ENCODE measurements at places on chromosomes 11 and 22.
A peak's percentile ranks its signal among the peaks of the same experiment; 100 is the strongest.

- DNase-seq = no peak
Observed at GRCh38 chr11:75931124-75931523, 116.1 kb downstream of the UVRAG start.

DNA sequence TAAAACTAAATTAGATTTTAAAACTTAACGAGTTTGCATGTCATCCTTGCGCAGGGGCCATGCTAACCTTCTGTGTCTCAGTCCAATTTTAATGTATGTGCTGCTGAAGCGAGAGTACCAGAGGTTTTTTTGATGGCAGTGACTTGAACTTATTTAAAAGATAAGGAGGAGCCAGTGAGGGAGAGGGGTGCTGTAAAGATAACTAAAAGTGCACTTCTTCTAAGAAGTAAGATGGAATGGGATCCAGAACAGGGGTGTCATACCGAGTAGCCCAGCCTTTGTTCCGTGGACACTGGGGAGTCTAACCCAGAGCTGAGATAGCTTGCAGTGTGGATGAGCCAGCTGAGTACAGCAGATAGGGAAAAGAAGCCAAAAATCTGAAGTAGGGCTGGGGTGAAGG lies 10.6 kb downstream of the LIMK2 start:
- no peak for DNase-seq

DNA sequence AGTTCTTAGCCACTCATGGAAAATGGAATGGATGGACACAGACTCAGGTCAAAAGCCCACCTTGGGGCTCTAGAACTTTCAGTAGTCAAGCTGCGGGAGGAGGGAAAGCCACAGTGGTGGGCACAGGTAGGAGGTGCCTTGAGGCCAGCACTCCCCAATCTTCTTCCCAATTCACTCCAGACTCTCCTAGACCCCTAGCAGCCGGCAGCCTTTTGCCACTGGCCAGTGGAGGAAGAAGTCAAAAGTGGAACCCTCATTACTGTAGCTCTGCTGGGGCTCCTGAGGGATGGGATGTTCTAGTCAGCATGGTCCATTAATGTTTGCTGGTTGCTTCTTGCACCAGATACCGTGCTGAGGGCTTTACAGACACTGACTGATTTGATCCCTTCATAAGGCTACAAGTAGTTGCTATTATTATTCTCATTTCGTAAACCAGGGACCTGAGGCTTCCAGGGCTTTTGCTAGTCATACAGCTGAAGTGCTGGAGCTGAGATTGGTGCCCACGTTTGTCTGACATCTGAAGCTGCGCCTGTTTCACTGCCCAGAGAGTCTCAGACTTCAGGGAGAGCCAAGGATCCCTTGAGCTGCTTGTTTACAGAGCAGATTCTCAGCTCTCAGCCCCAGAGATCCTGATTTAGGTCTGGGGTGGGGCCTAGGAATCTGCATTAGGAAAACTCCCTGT lies 1.1 kb downstream of the UCP3 start:
- DNase-seq = no peak

- DNase-seq = no peak
Observed at GRCh38 chr11:58068655-58069054, 37.9 kb downstream of the OR6Q1 start.

DNA sequence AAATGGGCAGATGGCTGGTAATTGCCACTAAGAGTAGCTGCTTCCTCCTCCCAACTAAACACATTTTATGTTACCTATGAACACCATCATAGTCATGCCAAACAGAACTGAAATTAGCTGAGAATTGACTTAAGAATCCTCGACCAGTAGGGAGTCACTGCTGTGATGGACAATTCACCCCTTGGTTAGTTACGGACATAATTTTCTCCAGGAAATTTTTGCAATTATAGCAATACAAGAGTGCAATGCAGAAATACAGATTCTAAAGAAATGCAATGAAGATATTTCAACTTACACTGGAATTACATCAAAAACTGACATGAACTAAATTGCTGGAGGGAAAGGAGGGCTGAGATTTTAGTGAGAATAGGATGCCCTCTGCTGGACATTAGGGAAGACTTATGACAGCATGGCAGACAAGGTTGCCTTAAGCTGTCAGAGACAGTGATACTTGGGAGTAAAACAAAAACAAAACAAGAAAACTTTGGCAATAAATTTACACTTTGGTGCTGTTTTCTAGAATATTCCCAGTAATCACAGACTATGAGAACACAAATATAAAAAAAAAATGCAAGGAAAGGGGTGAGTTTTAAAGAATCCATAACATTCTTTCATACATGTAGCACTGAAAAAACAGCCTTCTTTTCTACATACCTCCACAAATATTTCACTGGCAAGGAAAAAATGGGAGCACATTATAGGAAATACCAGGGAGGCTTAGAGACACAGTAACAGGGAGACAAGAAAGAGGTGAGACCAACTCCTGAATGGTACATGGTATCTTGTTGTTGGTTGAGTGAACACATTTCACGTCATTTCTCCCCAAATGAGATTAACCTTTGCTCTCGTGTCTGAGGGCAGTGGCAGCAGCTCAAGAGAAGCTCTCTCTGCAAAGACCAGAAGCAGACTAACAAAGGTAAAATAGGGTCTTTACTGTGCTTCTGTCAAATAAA lies 11.2 kb upstream of the PPP2R1B start:
- DNase-seq = no peak

DNA sequence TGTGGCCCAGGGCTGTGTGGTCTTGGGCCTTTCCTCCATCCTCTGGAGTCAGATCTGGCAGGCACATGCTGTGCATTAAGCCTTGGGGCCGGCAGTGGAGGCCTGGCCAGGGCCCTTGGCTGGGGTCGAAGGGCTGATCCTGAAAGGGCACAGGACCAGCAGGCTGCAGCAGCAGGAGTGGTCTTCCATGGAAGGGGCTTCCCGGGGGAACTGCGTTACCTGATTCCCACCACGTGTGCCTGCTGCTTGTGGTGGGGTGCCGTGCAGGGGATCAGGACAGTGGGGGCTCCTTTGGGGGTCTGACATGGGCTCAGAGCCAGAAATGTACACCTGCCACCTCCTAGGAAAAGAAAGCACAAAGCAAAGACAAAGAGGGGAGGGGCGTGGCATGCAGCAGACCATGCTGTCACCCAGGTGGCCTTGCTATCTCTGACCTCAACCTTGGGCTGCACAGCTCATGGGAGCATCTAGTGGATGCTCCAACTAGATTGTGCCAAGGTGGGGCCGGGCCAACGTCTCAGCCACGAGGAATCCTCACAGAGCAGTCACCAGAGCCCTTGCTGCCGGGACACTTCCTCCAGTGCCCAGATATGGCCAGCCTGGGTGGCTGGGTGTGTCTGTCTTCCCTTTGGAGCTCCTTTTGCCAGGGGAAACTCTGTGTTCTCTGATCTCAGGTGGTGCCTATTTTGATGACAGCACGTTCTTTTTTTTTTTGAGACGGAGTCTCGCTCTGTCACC lies 17.9 kb upstream of the YPEL1 start:
- no peak for DNase-seq

GRCh38 chr22:46798366-46799350 lies 36.2 kb downstream of the TBC1D22A start:
- peak; percentile 79 for DNase-seq

- peak; percentile 33 for DNase-seq
Observed at GRCh38 chr11:47179655-47179991, 2.9 kb upstream of the ARFGAP2 start.

GRCh38 chr11:62461740-62462507 lies 43.1 kb downstream of the SCGB1A1 start:
- DNase-seq = no peak

GRCh38 chr11:90208857-90209256 lies 14.0 kb downstream of the CHORDC1 start:
- no peak for DNase-seq

DNA sequence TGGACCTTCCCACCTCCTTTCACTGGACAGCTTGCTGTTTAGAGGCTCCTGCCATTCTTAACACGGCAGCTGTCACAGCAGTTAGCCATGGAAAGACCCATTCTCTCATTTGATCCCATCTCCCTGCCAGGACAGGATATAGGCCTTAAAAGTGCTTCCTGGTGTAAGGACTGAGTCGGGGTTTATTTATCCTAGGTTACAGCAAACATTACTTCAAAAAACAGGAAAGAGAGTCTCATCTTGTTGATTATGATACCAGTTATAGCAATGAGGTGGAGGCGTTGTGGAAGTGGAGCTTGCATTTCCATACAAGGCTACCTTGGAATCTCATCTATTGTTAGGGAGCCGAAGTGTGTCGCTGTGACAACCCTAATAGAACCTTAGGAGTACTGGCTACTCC lies 17.4 kb upstream of the ETS1 start:
- DNase-seq = no peak

DNA sequence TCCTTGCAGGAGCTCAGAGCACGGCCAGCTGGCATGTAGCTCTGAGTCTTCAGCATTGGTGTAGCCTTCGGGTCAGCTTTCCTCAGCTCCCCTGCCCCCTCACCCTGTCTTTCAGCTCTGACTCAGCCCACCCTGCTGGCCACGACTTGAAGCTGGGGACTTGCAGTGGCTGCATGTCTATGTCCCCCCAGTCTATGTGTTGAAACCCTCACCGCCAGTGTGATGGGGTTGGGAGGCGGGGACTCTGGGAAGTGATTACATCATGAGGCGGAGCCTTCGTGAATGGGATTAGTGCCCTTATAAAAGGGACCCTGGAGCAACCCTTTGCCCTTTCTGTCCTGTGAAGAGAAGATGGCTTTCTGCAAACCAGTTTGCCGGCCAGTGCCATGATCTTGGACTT lies 111.1 kb downstream of the CTTN start:
- DNase-seq = no peak

DNA sequence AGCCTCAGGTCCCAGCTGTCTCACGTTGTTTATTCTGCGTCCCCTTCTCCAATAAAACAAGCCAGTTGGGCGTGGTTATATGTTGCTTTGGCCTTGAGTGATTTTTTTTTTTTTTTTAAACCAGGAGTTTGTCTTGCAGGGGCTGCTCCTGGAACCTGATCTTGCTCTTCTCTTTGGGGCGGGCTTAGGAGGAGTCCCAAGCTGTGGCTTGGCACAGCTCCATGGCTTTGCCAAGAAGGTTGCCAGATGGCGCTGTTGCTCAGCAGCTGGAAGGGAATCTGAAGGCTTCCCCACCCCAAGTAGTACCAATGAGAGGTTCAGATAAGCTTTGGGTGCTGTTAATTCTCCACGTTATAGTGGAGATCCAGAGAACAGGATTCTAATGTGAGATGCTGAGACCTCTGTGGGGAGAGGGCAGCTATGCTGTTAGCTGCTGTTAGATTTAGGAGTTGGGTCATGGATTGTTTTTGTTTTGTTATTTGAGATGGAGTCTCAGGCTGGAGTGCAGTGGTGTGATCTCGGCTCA lies 2.0 kb upstream of the FERMT3 start:
- no peak for DNase-seq

DNA sequence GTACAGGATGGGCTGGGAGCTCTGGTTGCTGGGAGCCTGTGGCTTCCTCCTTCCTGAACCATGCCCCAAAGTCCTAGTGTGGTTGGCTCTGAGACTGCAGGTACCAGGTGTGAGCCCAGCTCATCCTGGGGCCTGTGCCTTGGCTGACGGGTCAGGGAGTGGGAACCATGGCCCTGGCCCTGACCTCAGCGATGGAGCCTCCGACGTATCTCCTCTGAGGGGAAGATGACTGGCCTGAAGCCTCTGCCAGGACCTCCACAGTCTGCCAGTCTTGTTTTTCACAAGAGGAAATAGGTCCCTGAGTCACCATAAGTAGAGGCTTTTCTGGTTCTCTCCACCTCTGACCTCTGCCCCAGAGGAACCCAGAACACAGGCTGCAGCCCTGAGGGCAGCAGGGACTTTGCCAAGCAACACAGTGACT lies 3.4 kb downstream of the RCE1 start:
- DNase-seq = no peak

DNA sequence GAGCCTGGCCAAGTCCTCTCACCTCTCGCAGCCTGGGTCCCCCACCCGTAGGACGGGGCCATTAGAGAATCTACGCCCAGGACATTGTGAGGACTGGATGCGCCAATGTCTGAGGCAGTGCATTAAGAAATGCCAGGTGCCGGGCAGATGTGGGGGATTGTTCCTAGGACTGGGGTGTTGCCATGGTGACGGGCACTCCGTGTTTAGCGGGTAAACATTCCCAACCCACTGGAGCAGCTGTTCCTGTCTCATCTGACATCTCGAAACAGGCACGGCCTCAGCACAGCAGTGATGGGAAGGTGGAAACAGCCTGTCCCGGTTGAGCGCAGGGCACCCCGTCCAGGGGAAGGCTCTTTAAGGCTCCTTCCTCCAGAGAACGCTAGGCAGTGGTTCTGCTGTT lies 99.6 kb upstream of the RTL6 start:
- DNase-seq = no peak
